NK-92 treated with Interleukin-12 subunit alpha and Interleukin-12 subunit beta, amount 100 ng/mL, for 24 hours (cell line): ENCODE measurements at places on chromosomes 7 and 10.

GRCh38 chr10:14191407-14191806 is 139.3 kb downstream of the FRMD4A start:
- no peak for DNase-seq

- DNase-seq = no peak
Observed at GRCh38 chr7:128410451-128410753, 620 bp upstream of the IMPDH1 start.

GRCh38 chr7:12620371-12620770 is 49.9 kb downstream of the SCIN start:
- DNase-seq = no peak

GRCh38 chr7:117146059-117146458 is 176.8 kb downstream of the WNT2 start:
- DNase-seq = no peak

DNA sequence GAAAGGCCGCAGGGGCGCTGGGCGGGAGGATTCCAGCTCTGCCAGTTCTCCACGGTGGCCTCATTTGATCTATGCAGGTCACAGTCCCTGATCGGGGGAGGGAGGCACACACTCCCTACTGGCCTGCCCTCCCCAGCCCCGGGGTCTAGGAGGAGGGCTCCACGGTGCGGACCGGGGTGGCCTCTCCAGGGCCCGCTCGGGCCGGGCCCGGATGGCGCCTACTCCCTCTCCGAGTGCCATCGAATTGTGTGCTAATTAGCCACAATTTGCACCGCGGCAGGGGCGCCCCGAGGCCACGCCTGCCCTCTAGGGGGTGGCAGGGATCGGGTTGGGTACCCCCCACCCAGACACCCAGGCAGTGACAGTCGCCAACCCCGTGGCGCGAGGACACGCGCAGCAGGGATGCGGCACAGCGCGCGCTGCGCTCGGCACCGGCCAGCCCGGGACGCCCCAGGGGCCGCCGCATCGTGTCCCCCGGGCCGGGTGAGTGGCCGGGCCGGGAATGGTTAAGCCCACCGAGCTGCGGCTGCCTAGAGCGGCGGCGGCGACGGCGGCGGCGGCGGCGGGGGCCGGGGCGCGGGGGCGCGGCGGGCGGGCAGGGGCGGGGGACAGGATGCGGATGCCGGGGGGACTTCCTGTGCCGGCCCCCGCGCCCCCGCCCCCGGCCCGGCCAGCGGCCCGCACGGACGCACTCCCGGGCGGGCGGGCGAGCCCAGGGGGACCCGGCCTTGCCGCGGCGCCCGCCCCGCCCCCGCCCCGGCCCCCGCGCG is at the start of gene ZNF853:
ZNF853 (plus strand) TSS at position 658 of the 770 bp plus-strand sequence. CDS start 565 bp downstream, outside the sequence.
- DNase-seq = no peak

- DNase-seq = no peak
Observed at GRCh38 chr7:16753932-16754855, 639 bp downstream of the TSPAN13 start.

- DNase-seq = no peak
Observed at GRCh38 chr7:115822801-115823200, 207.8 kb downstream of the TFEC start.

- DNase-seq = no peak
Observed at GRCh38 chr7:149420006-149420405, 40.9 kb downstream of the ZNF777 start.

GRCh38 chr7:152025937-152026890 is 740 bp downstream of the GALNT11 start:
- no peak for DNase-seq

- DNase-seq = no peak
Observed at GRCh38 chr7:134859783-134860182, 80.3 kb downstream of the CALD1 start.

GRCh38 chr7:102890292-102890970 is 22.4 kb upstream of the LRRC17 start:
- DNase-seq = no peak

DNA sequence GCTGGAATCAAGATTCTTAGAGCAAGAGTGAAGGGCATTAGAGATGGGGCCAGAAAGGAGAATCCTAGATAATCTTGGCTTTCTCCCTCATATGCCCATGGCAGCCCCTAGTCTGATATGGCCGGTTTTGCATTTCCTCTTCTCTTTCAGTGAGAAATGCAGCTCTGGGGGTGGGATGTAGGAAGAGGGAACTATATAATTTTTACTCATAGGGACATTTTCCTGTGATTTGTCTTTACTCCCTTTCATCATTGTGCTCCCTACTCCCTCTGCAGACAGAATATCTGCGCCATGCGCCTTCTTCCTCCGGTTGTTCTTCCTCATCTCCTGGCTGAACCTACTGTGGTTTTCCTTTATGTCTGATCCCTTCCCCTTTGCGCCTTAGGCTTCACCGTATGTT is 16.8 kb upstream of the CHCHD1 start:
- no peak for DNase-seq

- DNase-seq = no peak
Observed at GRCh38 chr7:15862016-15862780, 175.7 kb upstream of the MEOX2 start.

GRCh38 chr7:149180722-149181449 is 14.5 kb upstream of the ZNF282 start:
- DNase-seq = no peak

DNA sequence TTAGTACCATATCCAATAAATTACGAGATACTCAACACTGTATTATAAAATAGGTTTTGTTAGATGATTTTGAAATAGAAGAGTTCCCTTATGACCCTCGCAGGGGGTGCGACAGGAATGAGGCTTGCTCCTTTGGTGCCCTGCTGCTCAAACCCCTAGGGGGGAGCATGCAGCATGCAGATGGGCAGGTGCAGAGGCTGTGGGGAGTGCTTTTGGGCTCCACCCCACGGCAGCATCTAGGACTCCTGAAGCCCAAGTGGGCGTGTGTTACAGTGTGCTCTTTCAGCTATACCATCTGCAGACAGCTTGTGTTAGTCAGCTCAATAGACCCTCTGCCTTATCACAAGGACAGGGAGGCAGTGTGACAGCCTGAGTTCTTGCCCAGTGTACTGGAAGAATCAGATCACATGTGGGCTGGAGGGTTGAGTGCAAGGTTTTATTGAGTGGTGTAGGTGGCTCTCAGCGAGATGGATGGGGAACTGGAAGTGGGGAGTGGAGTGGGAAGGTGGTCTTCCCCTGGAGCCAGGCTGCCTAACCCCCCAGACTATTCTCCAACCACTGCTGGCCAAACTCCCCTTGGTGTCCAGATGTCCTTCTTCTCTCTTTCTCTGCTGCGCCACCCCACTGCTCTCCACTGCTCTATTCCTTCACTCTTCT is 3.1 kb upstream of the MRC1 start:
- no peak for DNase-seq

GRCh38 chr10:44370731-44371248 is 14.1 kb downstream of the CXCL12 start:
- no peak for DNase-seq

GRCh38 chr10:111035542-111035941 is 41.3 kb upstream of the ADRA2A start:
- no peak for DNase-seq

DNA sequence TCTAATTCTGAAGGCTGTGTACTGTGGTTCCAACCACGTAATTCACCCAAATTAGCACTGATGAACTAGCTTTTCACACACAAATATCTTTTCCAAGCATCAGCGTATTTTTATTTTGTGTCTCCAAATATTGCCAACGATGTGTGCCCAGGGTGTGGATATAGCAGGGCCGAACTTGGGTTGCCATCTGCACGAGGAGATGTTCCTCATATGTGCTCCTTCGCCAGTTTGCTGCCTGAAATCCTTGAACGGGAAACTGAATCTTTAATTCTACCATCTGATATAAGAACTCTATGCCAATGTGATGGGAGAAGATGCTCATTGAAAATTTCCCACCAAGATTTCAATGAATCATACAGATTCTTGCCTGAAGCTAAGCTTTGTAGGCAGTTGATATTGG is 121.5 kb upstream of the ZNF438 start:
- DNase-seq = no peak

GRCh38 chr7:107364787-107365186 is 105.1 kb upstream of the GPR22 start:
- DNase-seq = no peak

DNA sequence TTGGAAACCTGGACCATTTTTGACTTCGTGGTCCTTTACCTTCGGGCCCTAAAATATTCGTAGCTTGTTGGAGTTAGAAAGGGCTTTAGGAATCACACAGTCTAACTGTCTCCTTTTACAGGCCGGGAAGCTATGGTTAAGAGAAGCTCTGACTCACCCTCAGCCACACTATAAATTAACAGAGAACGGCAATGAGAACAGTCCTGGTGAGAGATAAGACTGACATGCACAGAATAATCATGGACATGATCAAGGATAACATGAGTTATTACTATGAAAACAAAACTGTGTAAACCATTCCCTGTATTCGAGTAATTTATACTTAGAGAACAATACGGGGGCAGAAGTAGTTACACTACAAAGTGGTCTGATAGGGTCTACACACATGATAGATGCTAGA is 162.5 kb upstream of the MALRD1 start:
- no peak for DNase-seq

- no peak for DNase-seq
Observed at GRCh38 chr7:16367115-16367514, 54.2 kb downstream of the CRPPA start.

- DNase-seq = no peak
Observed at GRCh38 chr7:32616625-32617024, 121.3 kb downstream of the AVL9 start.

DNA sequence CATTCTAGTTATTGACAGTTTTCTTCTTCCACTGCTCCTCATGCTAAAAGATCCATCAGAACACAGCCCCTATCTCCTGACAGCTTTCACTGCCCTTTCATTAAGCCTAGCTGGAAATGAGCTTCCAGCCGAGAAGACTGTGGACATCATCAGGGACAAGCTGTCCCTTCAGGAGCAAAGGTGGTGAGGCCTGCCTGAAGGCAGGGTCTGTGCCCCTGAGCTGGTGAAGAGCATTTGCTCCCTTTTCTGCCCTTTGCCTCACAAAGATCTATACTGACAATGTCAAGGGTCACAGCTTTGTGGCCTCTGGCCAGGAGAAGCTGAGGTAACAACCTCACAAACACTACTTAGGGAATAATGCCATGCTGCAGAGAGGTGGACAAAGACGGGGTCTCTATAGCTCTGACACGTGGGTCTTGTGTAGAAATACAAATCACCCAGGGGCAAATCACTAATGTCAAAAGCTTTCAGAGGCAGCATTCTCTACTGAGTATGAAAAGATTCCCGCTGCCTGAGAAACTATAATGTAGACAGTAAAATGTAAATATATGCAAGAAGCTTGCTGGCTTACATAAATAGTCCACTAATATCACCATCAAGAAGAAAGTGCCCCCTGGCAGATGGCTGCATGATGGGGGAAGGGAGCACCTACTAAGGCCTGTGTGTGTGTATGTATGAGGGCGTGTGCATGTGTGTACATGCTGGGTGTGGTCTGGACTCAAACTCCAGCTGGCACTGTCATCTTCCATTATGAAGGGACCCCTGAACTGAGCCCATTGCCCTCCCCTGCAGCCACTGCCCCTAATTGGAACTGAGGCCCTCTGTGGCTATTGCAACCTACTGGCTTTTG is 55.8 kb downstream of the HBP1 start:
- no peak for DNase-seq

- no peak for DNase-seq
Observed at GRCh38 chr10:99435986-99436638, 5.7 kb upstream of the GOT1 start.
